Transverse colon (tissue), 4 donors: ENCODE measurements at places on chromosomes 6 and 20. TPM values are rescaled to one million over a fixed set of nuclear protein-coding genes. Genes with fewer than 3 reads are reported as not detected.

DNA sequence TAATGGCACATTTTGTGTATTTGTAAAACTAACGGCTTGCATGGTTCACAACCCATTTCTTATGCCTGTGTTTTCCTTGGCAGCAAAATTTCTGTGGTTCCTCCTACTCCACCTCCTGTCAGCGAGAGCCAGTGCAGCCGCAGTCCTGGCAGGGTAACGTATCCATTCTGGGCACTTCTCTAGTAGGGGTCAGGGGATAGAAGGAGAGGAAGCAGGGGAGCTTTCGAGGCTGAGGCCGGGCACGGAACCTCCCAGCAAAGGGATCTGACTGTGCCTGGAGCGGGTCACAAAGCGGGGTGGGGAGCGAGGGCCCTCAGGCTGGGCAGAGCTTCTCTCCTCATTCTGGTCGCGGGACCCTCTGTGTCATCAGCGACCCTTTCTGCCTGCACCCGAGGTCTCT is 58.4 kb downstream of the SYTL3 start:
- no peak for DNase-seq

DNA sequence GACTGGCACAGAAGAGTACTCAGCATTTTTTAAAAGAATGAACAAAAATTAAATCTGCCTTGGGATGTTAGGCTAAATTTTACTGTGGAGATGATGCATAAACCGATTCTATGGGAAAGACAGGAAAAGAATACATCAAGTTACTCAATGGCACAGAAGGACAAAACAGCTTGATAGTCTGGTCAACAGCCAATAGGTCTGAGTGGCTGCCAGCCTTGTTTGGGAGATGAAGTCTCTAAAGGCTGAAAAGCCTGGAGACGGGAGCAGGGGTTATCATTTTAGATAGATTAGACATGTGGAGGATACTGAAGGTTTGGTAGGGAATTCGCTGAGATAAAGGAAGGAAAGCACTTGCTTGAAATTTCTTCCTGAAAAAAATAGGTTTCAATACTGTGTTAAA is 56.3 kb upstream of the LAMA2 start:
- no peak for DNase-seq

GRCh38 chr6:41275489-41275888 is 11.0 kb downstream of the TREM1 start:
- no peak for DNase-seq

DNA sequence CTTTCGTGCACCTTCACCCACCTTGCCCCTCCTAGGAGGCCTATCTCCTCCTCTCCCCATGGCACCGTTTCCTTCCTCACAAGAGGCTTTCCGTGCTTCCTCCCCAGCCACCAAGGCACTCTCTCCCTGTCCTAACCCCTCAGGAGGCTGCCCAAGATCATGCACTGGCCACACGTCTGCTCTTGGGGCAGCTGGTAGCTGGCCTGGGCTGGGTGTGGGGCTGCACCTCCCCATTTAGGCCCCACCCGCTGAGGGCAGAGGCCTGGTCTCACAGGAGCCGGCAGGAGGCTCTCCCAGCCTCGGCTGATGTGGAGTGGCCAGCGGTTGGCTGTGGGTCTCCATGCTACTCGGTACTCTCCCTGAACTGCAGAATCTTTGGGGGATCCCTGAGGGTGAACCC is 13.6 kb downstream of the NOL4L start:
- DNase-seq, result no peak

Gene TREML1
- not detected for total RNA-seq

GRCh38 chr6:157548635-157549467 is 167.9 kb downstream of the ZDHHC14 start:
- DNase-seq, result peak; percentile 28

- no peak for DNase-seq
Observed at GRCh38 chr20:2559651-2560050, 23.3 kb downstream of the TMC2 start.

DNA sequence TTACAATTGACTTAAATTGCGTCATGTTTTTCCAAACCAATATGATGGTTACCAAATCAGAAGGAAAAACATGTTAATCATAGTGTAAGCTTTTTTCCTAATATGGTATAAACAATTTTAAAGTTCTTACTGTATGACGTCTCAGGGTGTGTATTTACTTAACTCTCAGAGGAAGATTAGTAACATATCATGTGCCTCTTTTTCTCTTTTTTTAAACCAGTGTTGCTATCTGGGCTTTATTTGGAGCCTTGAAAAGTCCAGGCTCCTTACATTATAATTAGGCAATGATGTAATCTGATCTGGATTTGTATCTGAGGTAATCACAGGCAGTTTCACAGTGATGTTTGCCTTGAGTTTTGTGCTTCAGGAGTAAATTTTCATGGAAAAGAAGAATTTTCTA is 20.4 kb upstream of the RAB23 start:
- DNase-seq, result no peak

- DNase-seq, result no peak
Observed at GRCh38 chr20:62059401-62059800, 6.3 kb downstream of the TAF4 start.

DNA sequence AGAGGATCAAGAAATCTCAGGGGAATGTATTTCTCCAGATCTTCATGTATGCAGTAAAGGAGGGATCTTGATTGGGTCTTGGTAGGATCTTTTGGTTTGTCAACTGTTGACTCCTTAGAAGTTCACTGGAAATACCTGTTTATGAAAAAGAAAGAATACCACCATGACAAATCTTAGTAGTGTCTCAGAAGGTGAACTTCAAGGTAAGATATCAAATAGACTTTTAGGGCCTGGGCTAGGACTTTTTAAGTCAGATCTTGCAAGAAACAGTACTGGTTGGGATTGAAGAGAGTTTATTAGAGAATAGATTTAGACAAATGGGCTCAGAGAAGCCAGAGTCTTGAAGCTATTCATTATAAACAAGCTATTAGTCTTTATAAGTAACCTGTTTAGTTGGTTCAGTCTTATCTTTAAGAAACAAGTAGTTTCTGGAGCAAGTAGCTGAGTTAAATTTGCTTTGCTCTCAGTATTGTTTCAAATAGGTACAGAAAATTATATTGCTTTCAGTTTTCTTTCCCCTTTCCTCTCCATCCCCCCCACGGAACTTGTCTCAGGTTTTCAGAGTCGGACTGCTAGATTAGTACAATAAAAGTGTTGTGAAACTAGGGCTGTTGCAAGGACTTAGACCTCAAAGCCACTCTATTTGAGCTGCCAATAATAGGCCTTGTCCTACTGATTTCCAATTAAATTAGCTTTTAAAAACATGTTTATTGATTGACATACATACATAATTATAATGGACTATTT is 529.1 kb upstream of the CITED2 start:
- DNase-seq, result peak; percentile 52

- no peak for DNase-seq
Observed at GRCh38 chr20:37538003-37538402, 10.3 kb upstream of the BLCAP start.

DNA sequence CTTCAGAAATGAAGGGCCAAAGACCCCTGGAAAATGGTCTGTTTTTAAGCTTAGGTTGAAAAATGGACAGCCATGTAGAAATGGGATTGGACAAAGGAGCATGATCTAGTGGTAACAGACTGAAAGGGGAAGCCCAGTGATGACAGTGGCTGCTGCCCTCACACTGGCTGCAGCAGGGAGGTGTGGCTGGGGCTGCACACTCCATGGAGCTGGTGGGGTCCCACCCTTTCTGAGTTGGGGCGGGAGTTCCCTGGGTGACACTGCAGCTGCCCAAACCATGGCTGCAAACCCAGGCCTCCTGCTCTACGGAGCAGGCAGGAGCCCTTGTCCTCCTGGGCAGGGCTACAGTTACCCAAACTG is 8.5 kb upstream of the PACSIN1 start:
- no peak for DNase-seq

Gene TRIM27
- total RNA-seq, result 44.4 TPM

DNA sequence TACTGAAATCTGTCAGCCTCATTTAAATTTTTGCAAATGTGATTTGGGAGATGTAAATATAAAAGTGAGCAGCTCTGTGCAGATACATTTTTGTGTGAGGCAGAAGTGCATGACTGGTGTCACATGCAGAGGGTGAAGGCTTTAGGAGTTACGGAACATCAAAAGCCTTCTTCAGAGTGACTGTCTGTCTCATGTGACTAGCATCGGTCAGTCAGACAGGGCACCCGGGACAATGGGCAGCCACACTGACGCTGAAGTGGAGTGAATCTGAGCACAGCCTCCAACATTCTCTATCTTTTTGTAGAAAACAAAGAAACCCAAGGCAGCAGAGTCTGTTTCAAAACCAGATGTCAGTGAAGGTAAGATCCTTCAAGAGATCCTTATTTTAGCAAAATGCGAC is 7.9 kb upstream of the FAM209A start:
- DNase-seq, result no peak

GRCh38 chr6:52574709-52575501 is 2.0 kb downstream of the TRAM2 start:
- DNase-seq, result peak; percentile 78

Gene POM121L2
- total RNA-seq, result not detected

DNA sequence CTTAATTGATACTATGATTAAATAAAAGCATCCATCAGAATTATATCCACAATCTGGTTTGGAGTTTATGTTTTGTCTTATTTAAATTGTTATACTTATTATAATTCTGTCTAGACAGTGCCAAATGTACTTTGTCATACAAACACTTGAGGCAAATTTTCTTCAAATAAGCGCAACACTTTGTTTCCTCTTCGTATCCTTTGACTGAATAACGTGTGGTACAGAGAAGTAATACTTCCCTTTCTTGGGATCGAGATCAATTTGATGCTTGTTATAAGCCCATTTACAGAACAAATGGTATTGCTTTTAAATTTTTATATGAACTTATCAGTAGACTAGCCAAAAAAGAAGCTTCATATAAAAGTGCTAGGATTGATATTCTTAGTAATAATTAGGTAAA is 111.0 kb downstream of the ATG5 start:
- DNase-seq, result no peak

Gene CRISP1
- total RNA-seq, result not detected

Gene ASIP
- total RNA-seq, result not detected
